ENCODE measurements at places on chromosomes 4 and X. TPM values are rescaled to one million over a fixed set of nuclear protein-coding genes. Genes with fewer than 3 reads are reported as not detected.

DNA sequence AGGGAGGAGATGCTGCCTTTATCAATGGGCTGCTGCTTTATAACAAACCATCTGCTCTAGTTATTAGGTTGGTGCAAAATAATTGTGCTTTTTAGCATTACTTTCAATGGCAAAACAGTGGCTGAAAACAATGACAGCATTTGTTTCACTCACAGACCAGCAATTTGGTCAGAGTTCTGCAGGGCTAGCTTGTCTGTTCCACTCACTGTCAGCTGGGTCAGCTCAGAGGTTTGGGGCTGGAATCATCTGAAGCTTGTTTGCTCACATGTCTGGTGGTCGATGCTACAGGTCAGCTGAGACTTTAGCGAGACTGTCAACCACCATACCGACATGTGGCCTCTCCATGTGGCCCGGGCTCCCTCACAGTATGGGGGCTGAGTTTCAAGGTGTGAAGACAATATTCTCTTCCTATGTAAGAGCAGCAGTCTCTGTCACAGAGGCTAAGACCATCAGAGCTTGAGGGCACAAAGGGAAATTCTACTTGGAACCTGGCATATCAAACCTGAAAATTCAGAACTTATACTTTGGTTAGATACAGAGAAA is 81.3 kb upstream of the LIMCH1 start:
- DNase-seq, result no peak

DNA sequence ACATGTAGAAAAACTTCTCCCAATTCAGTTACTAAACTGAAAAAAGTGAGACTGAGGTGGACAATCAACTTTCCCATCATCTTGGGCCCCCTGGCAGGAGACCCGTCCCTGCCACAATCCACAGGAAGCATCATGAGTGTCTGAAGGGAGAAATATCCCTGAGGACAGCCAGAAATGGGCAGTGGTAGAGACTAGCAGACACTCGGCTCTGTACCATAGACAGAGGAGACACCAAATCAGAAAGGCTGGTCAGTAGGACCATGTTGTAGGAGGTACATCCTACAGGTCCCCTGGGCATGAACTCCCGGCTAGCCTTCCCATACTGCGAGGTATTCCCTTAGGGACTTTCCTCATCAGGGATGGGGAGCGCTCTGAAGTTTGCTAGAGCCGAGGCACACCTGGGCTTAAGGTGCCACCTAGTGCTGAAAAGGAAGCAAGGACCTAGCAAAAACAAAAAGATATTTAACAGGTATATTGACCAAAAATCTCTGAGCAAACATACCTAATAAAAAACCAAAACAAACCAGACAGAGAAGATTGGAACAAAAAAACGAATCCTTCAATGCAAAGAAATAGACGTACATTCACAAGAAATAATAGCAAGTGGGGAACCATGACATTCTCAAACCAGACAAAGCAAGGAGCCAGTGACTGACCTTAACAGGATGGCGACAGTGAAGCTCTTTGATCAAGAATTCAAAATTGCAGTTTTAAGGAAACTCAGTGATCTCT is 55.6 kb downstream of the HAUS3 start:
- no peak for DNase-seq

- DNase-seq, result no peak
Measured at GRCh38 chrX:21476909-21477308, 102.7 kb downstream of the CNKSR2 start.

DNA sequence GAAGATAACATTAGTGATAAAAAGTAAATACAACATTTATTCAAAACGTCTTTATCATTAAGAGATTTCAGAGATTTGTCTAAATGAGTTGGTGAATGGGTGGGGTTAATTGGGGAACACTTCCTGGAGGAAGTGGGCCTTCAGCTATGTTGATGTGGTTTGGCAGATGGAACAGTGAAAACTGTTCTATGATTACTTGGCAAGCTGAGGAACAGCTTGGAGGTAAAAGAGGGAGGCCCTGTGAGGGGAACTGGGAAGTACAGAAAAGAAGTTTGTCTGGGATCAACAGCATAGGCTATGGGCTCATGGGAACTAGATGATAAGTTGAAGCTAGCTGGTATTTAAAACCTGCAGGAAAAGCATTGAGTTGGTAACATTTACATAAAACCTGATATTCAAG is 26.0 kb downstream of the OCRL start:
- DNase-seq, result no peak

DNA sequence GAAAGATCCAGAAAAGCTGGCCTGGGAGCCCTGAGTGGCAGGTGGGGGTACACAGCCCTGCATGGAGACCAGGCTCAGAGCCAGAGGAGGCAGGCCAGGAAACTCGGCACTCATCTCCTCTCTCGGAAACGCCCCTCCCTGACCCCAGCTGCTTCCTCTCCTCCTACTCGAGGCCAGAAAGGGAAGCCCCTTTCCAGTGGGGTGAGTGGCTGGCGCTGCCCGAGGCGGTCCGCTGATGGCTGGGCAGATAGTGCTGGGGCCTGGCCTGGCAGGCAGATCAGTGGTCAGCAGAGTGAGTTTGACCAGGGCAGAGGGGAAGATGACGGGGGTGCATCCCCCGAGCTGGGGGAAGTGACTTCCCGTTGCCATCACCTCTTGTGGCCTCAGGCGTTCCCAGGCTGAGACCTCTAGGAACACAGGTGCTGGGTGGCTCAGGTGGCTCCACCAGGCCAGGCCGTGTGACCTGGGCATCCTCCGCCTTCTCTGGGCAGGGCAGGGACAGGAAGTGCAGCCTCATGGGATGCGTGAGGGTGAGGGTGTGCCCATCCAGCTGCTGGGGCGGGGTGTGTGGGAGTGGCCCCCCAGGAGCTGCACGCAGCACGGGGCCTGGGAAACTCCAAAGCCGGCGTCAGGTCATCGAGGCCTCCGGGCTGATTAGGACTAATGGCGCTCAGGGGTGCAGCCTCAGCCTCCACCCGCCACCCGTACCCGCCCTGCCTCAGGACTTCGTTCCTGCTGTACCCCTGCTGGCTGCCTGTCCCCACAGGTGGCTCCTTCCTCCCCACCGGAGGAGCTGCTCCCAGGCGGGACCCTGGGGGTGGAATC is 5.7 kb downstream of the SH3BP2 start:
- peak; percentile 79 for DNase-seq

- DNase-seq, result no peak
Measured at GRCh38 chr4:33134366-33134765, 2414.2 kb downstream of the PCDH7 start.

- no peak for DNase-seq
Measured at GRCh38 chrX:79364306-79364705, 2.8 kb downstream of the ITM2A start.

GRCh38 chr4:53039741-53040458 is 177.8 kb downstream of the RASL11B start:
- DNase-seq, result no peak

DNA sequence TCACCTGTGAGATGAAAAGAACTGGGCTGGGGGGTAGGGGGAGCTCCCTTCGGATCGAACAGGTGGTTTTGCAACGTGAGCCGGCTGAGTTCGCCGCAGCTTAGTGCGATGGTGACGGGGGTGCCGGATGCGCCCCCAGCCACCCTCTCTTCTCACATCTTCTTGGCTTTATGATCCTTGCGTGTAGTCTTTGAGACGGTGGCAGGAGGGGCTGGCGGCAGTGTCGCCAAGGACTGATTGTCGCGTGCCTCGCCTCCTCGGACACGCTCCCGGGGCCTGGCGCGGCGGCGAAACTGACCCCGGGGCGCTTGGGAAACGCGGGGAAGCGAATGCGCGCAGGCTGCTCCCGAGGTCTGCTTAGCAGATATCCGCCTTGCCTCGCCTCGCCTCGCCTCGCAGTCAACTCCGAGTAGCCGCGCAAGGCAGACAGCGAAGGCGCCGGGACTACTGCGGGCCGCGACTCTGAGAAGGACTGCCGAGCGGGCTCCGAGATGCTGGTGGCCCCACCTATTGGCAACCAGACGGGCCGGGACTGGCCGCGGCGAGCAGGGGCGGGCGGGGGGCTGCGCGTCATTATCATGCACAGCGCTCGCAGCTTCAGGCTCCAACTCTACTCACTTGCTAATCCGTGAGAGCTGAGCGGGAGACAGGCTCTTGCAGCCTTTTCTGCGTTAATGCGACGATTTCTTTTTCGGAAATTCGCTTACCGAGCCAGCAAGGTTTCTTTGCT is 1.5 kb downstream of the GRID2 start:
- no peak for DNase-seq

DNA sequence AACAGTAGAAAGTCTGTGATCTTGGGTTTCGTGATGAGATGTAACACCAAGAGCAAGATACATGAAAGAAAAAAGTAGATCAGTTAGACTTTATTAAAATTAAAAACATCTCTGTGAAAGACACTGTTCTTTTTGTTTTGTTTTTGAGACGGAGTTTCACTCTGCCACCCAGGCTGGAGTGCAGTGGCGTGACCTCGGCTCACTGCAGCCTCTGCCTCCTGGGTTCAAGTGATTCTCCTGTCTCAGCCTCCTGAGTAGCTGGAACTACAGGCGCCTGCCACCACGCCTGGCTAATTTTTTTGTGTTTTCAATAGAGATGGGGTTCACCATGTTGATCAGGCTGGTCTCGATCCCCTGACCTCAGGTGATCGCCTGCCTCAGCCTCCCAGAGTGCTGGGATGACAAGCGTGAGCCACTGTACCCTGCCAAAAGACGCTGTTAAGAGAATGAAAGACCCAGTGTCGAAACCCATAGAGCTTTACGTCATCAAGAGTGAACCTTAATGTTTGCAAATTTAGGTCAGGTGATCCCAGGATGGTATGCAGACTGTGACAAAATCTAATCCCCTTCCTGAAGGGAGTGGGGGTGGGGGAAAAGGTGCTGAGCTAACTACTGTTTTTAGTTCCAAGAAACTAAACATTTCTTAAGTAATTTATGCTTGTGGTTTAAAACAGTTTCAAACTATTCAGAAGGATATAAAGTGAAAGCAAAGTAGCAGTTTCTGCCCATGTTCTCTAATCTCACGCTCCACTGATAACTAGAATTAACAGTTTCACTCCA is 8.0 kb downstream of the OFD1 start:
- DNase-seq, result peak; percentile 75

- no peak for DNase-seq
Measured at GRCh38 chr4:187396106-187396505, 599.5 kb upstream of the ZFP42 start.

DNA sequence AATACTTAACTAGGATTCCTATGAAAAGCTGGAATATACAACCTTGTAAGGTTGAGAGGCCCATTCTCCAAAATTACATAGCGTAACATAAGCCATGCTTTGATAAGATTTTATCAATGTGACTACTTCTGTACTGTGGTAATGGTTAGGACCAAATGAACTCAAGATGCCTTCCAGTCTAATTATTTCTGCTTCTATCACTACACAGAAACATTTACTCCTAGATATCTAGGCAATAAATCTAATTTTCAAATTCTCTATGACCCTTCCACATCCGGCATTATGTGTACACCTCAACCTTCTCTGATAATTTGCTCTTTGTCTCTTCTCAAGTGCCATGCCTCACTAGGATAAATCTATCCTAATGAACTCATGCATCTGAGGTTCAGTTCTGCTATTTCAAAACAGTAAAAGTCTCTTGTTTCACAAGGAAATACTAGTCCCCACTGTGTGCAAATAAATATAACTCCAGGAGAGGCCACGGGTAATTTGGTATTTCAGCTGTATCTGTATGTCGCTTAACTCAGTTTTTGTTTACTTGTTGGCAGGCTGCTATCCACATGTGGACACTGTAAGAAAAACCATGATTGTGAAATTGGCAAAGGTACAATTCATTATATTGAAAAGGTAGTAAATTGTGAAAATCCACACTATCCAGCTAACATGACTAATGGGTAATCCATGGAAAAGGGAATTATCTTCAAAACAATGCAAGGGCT is 93.3 kb downstream of the PRDM5 start:
- DNase-seq, result no peak

- no peak for DNase-seq
Measured at GRCh38 chrX:111131572-111131971, 35.6 kb downstream of the PAK3 start.

Gene SPP1
- total RNA-seq, result not detected

Gene CSAG1
- total RNA-seq, result not detected

Gene FGFBP2
- not detected for total RNA-seq

Gene ADGRA3
- total RNA-seq, result 9.9 TPM

Gene ASB11
- not detected for total RNA-seq

Gene F8A1
- 33.7 TPM for total RNA-seq

Data from activated naive CD4-positive, alpha-beta T cell treated with anti-CD3 and anti-CD28 coated beads for 36 hours (primary cell).